ENCODE measurements at places on chromosomes 2 and 18.

- no peak for DNase-seq
These were observed 4.0 kb upstream of the NOP58 start for GRCh38 chr2:202261531-202261930.

DNA sequence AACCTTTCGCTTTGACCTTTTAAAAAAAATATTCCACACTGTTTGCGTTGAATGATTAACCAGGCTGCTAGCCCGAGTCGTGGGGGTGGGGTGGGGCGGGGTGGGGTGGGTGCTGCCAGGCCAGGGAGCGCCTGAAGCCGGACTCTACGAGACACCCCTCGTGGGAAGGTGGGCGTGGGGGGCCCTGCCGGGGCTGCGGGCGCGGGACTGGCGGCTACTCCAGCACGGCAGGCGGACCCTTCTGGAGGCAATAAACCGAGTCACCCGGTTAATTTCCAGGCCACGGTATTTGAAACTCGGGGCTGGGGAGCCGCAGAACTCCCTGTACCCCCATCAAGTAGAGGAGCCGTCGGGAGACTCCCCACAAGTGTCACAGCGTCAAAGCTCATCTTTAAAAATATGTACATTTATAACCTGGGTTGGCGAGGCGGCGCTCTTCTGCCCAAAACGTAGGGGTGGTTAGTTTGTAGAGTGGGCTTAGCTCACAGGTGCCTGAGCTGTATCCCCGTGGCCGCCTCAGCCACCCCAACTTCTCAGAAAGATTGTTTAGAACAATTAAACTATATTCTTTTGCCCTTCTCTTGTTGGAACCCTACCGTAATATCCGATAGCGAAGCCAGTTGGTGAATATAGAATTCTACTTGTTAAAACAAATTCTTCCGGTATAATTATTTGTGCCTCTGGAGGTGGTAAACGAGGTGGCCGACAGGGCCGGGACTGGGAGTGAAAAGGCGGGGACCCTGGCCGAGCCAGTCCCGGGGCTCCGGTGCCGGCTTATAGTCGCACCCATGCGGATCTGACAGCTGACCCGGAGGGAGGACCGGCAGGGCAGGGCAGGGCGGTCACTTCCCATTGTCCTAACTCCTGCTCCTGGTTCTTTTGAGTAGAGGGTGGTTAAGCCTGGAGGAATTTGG is 1.4 kb downstream of the B3GNT2 start:
- DNase-seq: no peak

- peak; percentile 4 for DNase-seq
These were observed 102.3 kb upstream of the RFX8 start for GRCh38 chr2:101577173-101577572.

DNA sequence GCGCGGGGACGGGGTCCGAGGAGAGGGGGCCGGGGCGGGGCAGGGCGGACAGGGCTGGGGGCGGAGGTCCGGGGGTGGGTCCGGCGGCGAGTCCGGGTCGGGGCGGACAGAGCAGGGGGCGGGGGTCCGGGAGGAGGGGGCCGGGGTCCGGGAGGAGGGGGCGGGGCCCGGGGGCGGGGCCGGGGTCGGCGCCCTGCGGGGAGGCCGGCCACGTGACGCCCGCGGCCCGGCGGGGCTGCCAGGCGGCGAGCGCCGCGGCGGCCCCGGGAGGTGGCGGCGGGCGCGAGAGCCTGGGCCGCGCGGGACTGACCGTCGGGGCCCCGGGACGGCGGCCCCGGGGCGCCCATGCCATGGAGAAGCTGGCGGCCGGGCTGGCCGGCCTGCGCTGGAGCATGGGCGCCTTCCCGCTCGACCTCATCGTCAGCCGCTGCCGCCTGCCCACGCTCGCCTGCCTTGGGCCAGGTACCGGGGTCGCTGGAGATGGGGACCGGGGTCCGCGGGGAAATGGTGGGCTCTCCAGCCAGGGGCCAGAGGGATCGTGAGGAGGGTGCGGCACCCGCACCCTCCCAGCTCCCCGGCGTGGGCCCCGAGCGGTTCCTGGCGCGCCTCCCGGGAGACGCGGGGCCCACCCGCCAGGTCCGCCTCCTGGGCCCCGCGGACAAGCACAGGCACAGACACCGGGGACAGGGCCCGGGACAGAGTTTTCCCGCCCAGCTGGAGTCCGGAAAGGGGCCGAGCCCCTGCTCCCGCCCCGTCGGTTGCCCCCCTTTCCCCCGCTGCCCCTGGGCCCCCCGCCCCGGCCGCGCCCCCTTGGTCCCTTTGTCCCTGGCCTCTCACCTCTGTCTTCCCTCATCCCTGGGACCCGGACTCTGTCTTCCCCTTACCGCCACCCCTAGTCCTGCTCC is at the start of gene GAREM2:
GAREM2 (plus strand) TSS at position 218 of the 905 bp plus-strand sequence; CDS start at position 351, 133 bp downstream.
- DNase-seq: no peak

GRCh38 chr2:130372833-130373807 is 17.3 kb downstream of the PTPN18 start:
- DNase-seq: no peak
